Glomerular endothelial cell (primary cell): ENCODE measurements at places on chromosomes 5 and 9. TPM values are rescaled to one million over a fixed set of nuclear protein-coding genes. Genes with fewer than 3 reads are reported as not detected.
A peak's percentile ranks its signal among the peaks of the same experiment; 100 is the strongest.

DNA sequence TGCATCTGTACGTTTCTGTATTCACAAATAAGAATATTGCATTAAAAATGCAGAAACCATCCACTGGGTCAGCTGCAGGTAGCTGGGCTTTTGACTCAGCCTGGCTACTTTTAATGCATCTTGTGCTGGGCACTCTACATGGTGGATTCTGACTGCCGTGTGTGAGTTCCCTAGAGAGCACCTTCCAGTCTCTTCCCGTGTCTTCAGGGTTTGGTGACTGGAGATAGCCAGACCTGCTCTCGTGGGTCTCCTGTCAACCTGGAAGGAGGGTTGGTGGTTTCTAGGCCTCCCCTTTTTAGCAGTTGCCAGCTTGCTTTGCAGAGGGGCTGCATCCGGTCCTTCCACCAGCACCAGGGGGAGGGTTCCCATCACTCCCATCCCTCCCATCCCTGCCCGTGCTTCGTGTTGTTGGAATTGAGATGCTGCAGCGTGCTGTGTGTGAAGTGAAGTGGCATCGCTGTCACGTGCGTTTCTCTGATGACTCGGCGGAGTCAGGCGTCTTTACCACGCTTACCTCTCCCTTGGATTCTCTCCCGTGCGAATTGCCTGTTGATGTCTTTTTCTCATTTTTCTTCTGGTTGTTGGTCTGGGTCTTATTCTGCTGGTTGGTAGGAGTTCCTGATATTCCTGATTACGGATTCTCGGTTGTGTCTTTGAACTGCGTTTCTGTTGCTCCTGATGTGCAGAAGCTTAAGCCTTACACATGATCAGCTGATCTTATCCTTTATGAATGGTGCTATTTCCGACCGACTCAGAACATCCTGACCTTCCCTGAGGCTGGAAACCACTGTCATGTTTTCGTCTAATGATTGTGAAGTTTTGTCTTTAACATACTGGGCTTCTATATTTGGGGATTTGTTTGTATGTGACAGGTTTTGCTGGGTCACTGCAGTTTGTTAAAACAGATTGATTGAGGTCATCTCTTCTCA lies 16.9 kb downstream of the FBXW5 start:
- no peak for DNase-seq

DNA sequence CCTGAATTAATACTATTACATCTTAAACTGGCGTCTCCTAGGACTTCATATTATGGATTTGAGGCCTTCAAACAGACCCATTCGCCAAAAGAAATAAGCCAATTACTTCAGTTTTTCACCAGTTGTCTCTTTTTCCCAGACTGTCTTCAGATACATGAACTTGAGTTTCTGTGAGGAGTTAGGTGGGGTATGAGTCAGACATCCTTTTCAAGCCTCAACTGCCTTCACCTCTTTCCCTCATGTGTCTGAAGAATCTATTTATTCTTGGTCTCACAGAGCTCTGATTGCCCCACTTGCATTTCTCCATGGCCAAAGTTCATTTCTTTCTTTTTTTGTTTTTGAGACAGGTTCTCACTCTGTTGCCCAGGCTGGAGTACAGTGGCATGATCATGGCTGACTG lies 12.5 kb downstream of the WNT8A start:
- DNase-seq, result no peak

DNA sequence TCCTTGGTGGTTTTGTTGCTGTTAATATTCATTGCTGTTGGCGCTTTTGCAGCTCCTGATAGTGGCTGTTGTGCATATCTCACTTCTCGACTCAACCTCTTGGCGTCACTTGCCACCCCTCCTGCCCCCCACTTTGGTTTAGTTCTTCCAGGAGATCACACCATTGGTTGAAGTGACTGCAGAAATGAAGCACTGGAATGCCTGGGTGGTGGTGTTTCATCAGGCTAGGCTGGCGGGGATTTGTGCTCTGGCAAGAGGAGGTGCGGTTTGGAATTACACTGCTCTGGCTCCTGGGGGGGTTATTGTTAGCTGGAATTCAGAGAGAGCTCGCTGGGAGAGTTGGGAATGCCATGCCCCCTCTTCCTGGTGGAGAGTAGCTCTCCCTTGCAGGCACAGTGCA lies 11.5 kb downstream of the PRRC2B start:
- DNase-seq, result no peak

DNA sequence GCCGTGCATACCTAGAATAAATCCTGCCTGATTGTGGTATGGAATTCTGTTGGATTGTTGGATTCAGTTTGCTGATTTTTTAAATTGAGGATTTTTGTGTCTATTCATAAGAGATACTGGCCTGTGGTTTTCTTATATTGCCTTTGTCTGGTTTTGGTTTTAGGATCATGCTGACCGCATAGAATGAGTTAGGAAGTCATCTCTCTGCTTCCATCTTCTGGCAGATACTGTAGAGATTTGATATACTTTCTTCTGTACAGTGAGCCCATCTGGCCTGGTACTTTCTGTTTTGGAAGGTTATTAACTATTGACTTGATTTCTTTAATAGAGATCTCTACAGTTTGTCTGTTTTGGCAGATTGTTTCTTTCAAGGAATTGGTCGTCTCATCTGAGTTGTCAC lies 14.7 kb downstream of the CEP72 start:
- no peak for DNase-seq

DNA sequence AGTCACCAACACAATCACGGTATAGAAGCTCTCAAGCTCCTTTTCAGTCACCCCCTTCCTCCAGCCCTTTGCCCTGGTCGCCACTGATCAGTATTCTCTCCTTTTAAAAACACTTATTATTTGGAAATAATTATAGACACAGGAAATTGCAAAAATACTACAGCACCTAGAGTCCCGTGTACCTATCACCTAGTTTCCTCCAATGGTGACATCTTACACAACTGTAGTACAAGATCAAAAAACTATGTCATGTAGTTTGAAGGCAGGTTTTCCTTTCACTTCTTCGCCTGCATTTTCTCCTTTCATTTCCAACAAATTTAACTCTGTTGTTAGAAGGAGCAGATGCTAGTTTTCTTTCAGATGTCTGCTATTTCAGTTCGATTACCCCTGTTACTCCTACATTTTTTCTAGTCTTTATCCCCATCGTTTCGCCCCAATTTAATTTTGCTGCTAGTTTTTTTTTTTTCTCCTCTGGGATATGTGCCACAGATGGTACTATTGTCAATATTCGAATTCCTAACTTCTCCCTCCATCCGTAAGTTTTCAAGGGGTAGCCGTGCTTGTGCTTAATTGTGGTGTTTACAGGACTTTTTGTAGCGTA lies 612 bp upstream of the ATG10 start:
- DNase-seq, result peak; percentile 16

DNA sequence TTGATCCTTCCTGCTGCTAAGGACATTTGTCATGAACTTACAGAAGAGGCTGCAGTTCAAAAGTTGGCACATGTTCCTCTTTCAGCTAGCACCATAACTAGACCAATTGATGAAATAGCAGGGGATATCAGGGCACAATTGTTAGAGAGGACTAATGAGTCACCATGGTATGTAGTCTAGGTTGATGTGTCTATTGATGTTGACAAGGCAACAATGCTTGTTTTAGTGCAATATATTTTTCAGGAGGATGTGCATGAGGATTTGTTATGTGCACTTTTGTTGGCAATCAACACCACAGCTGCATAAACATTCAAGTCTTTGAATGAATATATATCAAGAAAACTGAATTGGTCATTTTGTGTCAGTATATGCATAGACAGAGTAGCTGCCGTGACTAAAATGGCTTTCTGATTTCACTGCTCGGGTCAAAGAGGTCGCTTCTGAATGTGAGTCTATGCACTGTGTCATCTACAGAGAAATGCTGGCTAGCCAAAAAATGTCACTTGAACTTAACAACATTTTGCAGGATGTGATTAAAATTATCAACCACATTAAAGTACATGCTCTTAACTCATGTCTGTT lies 68.0 kb downstream of the FGF10 start:
- DNase-seq, result no peak

DNA sequence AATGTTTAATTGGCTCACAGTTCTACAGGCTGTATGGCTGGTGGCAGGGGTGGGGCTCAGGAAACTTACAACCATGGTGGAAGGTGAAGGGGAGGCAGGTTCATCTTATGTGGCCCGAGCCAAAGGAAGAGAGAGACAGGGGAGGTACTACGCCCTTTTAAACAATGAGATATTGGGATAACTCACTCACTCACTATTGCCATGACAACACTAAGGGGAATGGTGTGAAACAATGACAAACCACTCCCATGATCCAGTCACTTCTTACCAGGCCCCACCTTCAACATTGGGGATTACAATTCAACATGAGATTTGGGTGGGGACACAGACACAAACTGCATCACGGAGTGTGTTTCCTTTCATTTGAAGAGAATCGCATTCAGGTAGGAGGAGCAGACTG lies 220.9 kb downstream of the GADD45G start:
- no peak for DNase-seq

GRCh38 chr9:80892703-80893102 lies 796.6 kb downstream of the TLE1 start:
- no peak for DNase-seq

GRCh38 chr5:172769342-172769615 lies 1.7 kb downstream of the DUSP1 start:
- DNase-seq, result no peak

- no peak for DNase-seq
Observed at GRCh38 chr5:89302102-89302891, 419.3 kb upstream of the MEF2C start.

- DNase-seq, result no peak
Observed at GRCh38 chr9:86469476-86470250, 115.5 kb upstream of the TUT7 start.

DNA sequence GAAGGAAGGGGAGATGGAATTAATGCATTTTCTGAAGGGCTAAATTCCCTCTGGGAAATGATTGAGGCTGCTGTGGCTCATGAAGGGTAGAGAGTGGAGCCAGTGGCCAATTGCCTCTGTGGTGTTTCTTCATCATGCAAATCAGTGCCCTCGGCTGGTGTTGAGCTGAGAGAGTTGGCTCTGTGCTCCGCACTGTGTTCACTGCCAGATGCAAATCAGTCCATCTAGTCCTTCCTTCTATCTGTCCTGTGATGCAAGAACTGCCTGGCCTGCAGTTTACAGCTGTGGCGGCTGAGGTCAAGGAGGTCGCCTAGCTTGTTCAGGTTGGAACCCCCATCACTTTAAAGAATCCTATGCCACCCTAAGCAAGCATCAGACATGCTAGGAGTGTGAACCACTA lies 6.0 kb downstream of the TMEM171 start:
- no peak for DNase-seq

DNA sequence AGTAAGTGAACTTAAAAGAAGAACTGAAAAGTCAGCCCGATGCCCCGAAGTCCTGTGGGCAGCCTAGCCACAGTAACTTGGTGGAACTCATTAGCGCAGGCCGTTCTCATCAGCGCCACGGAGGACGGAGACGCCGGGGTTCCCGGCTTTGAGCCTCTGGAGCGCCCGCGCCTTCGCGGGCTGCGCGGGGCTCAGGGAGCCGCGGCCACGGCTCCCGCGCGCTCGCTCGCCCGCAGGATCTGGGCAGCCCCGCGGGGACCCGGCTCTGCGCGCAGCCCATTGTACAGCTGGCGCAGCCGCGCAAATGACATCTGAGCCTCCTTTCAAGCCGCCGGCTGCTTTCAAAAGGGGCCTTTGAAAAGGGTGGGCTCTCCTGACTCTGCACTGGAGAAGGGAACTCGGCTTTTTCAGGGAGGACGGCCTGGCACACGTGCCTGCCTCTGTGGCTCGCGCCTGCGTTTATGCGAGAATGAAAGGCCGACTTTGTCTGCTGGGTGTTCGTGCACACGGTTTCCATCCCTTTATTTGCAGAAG lies 40.7 kb downstream of the TLR4 start:
- no peak for DNase-seq

The ACOT12 gene
- total RNA-seq, result not detected in 2 replicates

The BARHL1 gene
- not detected in 2 replicates for total RNA-seq

The TEX48 gene
- not detected in 2 replicates for total RNA-seq

The DIPK1B gene
- 153 and 247 TPM in 2 replicates for total RNA-seq

The GOLPH3 gene
- 68.6 and 69.1 TPM in 2 replicates for total RNA-seq

The GOLGA1 gene
- total RNA-seq, result 14.6 and 16.3 TPM in 2 replicates

The OTP gene
- not detected in 2 replicates for total RNA-seq
